ENCODE measurements at places on chromosomes 2 and 18.

GRCh38 chr2:75221862-75222261 is 22.5 kb upstream of the TACR1 start:
- DNase-seq: peak; percentile 17

DNA sequence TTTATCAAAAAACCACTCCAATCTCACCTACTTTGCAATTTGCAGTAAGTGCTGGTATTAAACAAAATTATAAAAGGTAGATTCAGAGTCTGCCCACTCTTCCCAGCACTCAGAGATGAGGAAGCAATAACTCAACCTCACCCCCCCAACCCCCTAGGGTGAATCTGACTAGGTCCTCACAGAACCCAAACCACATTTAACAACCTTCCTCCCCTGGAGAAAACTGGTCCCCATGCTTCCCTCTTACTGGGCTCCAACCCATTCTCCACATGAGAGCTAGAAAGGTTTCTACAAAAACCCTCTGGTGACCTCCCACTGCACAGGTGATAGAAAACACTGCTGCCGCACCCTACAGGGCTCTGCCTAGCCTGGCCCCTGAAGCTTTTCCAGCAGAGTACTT is 40.5 kb upstream of the BMP10 start:
- no peak for DNase-seq

DNA sequence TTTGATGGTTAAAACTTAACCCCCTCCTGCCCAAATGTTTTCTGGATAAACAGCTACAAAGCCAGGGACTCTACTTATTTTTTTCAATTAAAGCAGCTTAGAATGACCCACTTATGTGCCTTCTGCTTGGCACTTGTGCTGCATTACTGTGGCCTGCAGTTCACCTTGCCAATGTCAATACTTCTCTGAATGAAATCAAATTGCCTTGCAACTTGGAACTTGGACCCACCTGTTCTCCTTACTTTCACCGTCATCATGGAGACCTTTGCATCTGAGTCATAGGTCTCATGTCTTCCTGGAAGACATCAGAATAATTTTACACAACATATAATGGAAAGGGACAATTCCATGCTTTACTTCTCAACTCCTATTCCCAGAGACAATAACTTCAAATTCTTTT is 92.1 kb upstream of the FHL2 start:
- no peak for DNase-seq

DNA sequence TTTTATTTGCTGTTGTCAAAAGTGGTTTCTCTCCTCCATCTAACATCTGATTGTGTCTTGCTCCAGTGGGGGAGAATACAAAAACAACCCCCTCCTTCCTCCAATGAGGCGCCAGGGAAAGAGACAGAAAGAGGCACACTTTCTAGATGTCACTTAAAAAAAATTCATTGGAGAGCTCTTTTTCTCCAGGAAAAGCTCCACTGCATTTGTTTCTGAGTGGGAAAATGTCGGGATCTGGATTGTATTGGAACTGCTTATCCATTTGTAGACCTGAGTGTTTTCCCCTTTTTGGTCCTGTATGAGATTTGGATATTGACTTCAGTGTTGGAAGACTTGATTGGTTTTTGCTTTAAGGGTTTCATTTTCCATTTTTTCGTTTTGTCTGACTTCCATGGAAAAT is 995 bp downstream of the MBD5 start:
- no peak for DNase-seq

DNA sequence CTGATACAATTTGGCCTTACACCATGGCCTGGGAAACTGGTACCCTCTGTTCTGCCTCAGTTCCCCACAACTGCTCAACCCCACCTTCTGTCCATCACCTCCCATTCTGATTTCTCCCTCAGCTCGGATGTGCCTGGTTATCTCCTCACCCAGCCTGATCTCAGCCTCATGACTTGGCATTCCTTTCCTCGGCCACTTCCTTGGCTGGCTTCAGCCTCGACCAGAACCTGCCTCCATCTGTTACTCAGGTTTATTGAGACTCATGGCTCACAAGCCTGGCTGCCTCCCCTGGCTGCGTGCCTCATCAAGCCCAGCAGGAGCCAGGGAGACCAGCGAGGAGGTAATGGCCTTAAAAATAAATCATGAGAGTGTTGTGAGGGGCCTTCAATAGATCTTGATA is 356.2 kb upstream of the SPRED2 start:
- DNase-seq: no peak

- DNase-seq: no peak
Observed at GRCh38 chr2:22079583-22079982, 955.8 kb downstream of the TDRD15 start.

DNA sequence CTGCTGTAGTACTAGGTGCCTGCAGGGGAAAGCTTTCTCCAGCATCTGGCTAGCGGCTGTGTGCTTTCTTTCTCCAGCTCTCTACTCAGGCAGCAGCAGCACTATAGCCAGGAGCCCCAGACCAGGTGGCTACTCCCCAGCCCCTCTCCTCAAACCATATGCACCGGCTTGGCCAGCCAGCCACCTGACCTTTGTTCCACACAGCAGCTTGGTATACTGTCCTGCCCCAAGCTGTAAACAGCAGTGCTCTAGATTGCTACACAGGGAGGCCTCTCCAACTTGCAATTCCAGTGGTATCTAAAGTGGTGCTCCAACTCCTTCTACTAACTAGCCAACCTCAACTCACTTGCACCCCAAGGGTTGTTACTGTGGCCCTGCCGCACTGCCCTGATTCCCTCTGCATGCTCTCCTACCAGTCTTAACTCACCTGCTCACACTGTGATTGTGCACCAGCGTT is 19.6 kb downstream of the LDAH start:
- no peak for DNase-seq

GRCh38 chr2:147968571-147968970 is 52.0 kb downstream of the ORC4 start:
- DNase-seq: no peak

- DNase-seq: peak; percentile 97
Observed at GRCh38 chr18:59718108-59718463, 20.9 kb upstream of the CCBE1 start.

DNA sequence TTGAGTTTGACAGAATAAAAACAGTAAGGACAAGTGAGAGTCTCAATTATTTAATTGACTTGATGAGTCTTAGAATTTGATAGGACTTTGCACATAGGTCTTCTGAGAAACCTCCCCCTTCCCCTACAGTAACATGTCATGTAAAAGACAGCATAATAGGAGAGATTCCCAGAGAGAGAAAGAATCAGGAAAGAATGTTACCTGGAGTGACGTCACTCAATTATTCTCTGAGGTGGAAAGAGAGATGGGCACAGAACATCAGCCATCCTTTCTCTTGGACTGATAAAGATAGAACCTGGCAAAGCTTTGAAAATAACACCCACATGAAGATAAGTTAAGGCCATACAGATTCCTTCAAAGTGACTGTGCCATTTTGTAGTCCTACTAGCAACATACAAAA is 19.3 kb upstream of the FRZB start:
- no peak for DNase-seq

GRCh38 chr18:56443166-56443907 is 195.1 kb downstream of the TXNL1 start:
- no peak for DNase-seq

DNA sequence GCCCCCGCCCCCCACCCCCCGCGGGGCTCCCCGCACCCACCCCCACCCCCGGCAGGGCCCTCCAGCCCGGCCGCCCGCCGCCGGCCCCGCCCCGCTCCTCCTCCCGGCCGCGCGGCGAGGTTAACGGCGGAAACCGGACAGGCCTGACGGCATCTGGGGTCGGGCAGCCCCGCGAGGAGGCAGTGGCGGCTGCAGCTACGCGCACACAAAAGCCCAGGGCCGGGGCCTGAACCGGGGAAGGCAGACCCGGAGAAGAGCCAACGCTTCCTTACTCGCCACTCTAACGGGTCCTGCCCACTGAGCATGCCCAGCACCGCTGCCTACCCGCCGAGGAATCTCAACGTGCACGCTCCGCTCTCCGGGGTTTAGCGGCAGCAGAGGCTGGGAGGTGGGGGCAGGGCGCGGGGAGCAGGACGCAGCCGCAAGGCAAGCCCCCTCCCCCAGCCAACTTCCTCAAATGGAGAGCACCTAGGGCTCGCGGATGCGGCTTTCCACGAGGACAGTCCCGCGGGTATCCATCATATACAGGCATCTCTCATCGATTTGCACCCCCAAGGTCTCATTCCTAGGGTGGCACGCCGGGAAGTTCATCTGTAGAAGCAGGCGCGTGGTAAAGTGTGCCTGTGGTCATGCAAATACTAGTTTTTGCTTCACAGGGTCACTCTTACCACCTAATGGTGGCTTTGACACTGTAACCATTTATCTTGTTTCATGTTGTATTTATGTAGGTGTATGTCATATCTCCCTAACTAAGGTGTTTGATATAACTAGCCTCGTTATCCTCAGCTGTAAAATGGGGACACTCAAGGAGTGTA is at the start of gene MEMO1:
MEMO1 (minus strand) TSS at position 339 of the 815 bp plus-strand sequence. CDS start 761 bp downstream, outside the sequence.
- peak; percentile 94 for DNase-seq

- no peak for DNase-seq
Observed at GRCh38 chr18:55354795-55355194, 233.2 kb downstream of the TCF4 start.

DNA sequence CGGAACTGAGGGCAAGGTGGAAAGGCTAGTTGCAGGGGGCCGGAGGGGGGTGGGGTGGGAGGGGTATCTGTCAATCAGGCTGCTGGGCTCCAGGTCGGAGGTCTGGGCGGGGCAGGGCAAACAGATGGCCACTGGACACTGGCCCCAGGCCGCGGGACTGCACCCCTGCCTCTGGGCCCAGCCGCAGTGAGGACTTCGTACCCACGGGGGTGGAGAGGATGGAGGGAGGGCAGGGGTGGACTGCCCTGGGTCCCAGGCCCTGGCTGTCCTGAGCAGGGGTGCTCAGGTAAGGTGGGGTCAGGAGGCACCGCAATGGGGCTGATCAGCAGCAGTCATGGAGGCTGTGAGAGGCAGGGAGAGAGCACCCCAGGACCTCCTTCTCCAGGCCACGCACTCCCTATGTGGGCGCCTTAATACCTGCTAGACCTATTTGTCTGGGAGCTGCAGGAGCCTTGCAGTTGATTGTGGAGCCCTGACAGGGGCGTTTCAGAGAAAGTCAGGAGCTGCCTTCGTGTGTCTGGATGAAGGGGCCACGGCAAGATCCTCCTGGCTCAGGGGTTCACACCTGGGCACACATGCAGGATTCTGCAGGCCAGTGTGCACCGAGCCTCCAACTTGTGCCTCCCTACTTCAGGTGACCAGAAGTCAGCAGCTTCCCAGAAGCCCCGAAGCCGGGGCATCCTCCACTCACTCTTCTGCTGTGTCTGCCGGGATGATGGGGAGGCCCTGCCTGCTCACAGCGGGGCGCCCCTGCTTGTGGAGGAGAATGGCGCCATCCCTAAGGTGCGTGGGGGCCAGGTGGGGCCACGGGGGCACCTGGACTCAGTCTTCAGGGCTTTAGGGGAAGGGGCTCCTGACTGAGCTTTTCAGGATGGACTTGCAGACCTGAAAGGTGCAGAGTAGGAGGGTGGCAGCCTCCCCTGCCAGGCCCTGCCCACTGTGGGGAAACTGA is 1.5 kb downstream of the CTDSP1 start:
- DNase-seq: no peak

Data from fibroblast of gingiva (primary cell).